ENCODE measurements at places on chromosomes 2 and 18.

GRCh38 chr2:164992818-164993217, 37.5 kb upstream of the SLC38A11 start:
- no peak for DNase-seq

DNA sequence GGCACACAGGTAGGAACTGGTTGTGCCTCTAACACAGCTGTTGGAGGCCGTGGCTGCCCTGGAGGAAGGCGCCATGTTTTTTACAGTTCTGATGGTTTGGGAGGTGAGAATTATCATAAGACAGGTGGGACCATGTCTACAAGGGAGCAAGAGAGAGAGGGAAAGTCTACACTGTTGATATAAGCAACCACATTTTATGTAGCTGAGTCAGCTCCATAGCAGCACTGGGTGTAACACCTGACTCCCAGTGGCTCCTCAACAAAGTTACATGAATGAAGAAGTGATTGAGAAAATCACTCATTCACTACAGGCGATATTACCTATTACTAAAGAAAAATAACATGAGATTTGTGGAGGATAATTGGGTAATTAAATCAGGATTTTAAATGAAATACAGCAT, 41.3 kb upstream of the ACAA2 start:
- no peak for DNase-seq

GRCh38 chr18:12863687-12864216, 20.3 kb downstream of the PTPN2 start:
- DNase-seq = no peak

DNA sequence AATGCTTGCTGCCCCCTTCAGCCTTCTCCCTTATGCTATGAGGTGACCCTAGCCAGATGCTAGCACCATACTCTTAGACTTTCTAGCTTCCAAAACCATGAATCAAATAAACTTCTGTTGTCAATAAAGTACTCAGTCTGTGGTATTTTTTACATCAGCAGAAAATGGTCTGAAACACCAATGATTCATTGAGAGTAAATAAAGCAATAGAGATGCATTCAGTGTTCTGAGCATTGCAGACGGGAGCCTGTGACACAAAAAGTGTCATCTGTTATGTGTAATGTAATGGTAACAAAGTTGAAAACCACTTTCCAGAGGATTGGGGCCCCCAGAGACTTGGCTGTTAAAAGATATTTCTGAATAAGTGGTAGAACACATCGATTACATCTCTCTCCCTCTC, 758.0 kb upstream of the NRXN1 start:
- DNase-seq = no peak

DNA sequence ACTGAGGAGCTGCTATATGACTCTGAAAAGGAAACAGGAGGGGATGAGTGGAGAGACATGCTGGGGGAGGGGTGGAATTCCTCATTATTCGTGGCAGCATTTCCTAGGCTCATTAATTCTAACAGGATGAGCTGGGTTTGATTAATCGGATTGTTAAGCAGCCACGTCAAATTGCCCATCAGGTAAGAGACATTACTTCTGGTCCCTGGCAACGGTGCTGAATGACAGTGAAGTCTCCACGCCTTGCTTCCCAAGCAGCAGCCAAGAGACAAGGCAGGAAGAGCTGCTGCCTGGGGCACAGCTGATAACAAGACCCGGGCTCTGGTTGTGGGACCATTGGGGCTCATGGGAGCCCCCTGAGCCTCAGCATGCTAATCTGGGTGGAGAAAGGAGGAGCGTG, 86.6 kb downstream of the MARCHF4 start:
- no peak for DNase-seq
